Globus pallidus (tissue), 1 donor: ENCODE measurements at places on chromosomes 13 and 19.
A peak's percentile ranks its signal among the peaks of the same experiment; 100 is the strongest.

- DNase-seq, result no peak
These were observed 22.2 kb downstream of the ZNF701 start for GRCh38 chr19:52592301-52592700.

DNA sequence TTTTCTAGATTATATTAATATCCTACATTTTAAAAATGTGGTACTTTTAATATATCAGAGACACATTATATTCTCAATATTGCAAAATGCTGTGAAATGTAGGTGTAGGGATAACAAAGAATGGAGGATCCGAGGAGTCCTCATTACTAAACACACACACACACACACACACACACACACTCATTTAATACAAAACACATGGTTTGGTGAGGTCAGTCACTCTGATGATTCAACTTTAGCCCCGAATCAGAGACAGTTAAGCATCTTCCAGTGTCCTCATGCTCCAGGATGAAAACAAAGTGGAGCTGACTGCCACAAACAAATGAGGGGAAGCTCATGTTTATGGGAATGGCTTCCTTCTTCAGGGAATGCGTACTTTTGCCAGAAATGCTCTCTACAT, 147.5 kb downstream of the CYSLTR2 start:
- DNase-seq, result no peak

- DNase-seq, result peak; percentile 47
These were observed 3.1 kb upstream of the SUCLA2 start for GRCh38 chr13:48004201-48004600.

GRCh38 chr19:29851769-29852521, 40.2 kb downstream of the CCNE1 start:
- no peak for DNase-seq

GRCh38 chr13:35765366-35765765, 288.9 kb upstream of the MAB21L1 start:
- no peak for DNase-seq

DNA sequence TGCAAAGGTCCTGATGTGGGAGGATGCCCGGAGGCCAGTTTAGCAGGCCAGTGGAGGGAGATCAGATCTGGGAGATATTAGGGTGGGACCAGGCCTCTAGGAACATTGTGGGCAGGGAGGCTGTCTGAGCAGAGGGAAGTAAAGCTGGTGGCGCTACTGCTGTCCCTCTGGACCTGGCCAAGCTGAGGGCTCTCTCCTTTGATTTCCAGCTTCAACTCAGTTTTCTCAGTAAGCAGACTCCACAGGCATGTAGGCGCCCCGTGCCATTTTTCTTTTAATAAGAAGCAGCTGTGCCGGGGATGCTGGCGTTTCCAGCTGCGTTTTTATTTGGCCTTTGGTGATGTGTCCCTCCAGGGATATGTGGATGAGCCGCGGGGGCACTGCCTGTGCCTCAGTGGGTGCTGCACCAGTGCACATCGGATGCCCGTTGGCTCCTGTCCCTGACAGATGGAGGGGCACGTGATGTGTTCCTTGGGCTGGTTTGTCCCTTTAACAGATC, 6.7 kb downstream of the DNM2 start:
- no peak for DNase-seq

DNA sequence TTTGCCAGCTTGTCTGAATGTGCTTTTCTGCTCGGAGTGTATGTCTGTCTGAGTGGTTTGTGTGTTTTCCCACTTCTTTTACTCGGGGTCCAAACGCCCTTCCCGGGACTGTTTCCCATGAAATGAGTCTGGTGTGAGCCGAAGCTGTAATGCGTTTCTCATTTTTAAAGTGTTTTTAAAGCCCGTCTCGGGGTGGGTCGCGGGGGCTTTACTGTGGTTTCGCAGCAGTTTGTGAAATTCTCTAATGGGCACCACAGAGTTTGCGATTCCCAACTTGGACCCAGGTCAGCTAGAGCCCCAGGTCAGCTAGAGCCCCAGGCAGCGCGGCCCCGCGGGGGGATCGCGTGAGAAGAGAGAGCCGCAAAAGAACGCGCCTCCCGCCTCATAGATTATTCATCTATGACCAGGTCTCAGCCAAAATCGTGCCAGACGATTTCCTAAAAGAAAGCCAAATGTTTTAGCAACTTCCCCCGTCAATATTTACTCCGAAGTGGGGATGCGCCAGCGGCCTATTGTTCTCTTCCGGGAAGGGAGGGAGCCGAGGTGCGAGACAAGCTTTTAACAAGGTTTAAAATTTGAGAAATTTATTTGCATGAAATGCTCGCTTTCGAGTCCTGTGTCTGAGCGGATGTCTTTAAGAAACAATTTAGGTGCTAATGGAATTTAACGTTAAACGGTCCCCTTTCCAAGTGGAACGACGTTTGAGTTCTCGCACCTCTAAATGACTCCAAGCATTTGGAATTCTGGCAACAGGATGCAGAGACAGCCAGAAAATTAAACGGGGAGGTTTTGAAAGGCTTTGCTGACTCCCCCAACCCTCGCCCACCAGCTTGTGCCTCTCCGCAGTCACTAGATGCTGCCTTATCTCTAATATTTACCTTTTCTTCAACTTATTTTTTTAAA, 2.2 kb downstream of the ZIC2 start:
- DNase-seq, result no peak

GRCh38 chr19:39130337-39131254, 5.0 kb downstream of the PAK4 start:
- DNase-seq, result no peak

DNA sequence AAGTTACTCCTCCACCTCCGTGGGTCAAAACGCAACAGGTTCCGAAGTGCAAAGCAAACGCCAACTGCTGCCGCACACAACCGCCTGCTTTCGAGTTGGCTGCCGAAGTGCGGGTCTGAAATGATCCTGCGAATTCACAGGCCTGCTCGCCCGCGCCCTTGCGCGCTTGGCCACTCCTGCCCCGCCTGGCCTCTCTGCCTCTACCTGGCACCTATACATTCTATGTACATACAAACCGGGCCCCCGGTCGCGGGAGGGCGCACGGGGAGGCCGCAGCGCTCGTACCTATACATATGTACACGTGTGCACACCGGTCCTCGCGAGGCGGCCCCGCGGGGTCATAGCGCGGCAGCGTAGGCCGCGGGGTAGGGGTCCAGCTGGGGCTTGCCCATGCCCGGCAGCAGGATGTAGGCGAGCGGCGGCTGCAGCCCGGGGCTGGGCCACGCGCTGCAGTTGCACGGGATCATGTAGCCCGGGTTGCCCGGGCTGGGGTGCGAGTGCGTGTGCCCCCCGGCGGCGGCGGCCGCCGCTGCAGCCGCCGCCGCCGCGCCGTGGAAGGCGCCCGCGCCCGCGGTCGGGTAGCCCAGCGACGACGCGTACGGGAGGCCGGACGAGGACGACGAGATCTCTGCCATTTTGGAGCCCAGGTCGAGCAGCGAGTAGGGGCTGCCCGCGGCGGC, 1.3 kb downstream of the SOX21 start:
- no peak for DNase-seq

DNA sequence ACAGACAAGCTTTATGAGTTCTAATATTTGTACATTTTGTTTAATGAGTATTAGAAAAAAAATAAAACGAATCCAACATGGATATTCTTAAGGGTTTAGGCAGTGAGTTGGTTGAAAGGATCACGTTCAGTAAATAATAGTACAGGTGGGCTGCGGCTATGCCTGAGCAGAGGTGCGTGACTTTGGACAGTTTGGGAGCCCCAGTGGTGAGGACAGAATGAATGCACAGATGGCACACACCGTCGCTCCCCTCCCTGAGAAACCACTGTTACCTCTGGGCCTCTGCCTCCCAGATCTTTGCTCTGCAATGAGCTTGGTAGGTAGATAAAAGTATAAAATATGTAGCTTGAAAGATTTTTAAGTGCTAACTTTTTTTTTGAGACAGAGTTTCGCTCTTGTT, 153.3 kb downstream of the SIPA1L3 start:
- no peak for DNase-seq

GRCh38 chr13:110454956-110455355, 106.6 kb downstream of the RAB20 start:
- DNase-seq, result no peak

DNA sequence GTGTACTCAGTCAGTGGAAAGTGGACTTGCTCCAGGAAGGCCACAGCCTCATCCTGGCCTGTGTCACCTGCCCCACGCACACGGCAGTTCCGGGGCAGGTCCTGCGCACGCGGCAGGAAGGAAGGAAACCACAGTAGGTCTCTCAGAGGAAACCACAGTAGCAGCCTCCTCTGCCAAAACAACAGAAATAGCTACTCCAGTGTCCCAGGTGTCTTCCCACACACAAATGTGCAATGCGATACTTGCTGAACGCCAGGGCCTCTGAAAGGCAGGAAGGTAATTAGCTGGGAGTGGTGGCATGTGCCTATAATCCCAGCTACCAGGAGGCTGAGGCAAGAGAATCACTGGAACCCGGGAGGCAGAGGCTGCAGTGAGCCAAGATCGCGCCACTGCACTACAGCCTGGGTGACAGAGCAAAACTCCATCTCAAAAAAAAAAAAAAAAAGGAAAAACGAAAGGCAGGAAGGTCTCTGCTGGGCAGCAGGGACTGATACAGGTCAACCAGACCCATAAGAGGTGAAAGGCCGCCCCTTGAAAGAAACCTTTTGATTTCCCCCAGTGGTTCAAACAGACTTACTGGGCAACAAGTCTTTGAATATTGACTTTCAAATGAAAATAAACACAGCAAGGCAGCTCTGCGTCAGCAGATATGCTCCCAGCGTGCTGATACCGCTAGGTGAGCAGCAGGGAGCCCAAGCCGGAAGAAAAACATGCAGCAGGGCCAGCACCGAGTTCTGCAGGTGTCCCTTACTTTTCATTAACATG, 49.5 kb downstream of the CRYL1 start:
- DNase-seq, result no peak

GRCh38 chr19:30204721-30205120, 167.5 kb upstream of the ZNF536 start:
- no peak for DNase-seq

DNA sequence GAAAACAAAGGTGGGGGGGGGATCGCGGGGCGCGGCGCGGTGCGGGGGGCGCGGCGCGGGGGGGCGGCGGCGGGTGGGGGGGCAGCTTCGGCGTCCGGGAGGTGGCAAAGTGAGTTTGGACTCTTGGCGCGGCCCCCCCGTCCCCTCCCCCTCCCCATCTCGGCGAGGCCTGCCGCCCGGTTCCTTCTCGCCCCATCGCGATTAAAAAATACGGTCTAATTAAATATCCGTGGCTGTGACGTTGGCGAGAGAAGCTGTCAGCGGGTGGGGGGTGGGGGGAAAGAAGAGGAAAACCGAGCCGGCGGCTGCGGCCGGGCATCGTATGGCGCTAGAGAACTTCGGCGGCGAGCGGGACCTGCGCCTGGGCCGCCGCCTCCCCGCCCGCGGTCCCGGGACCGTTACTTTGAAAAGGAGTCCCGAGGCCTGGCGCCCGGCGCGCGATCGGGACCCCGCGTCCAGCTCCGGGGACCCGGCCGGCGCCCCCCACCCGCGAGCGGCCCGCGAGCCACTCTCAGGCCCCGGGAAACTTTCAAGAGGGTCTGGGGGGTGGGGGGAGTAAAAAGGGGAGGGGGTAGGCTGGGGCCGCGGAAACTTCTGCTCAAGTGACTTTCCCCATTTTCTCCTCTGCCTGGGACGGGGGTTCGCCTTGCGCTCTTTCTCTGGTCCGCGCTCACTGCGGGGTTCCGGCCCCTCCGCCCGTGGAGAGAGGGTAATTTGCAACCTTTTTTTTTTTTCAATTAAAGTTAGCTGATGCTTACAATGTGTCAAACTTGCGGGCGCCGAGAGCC, 146.3 kb upstream of the ZNF536 start:
- DNase-seq, result no peak

DNA sequence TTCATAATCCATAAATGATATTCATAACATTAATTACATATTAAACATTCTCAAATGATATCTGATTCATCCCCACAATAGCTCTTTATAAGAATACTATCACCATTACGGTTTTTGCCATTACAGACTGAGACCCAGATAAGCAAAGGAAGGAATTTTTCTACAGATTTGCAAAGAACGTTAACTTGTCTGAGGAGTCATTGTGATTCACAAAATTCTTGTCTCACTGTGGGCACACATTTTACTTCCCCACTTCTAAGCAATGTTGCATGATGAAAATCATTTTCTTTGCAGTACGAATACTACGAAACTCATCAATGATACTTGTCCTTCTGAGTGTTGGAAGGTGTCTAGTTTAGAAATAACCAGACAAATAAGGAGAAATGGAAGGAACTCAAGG, 70.1 kb downstream of the NALCN start:
- DNase-seq, result no peak

DNA sequence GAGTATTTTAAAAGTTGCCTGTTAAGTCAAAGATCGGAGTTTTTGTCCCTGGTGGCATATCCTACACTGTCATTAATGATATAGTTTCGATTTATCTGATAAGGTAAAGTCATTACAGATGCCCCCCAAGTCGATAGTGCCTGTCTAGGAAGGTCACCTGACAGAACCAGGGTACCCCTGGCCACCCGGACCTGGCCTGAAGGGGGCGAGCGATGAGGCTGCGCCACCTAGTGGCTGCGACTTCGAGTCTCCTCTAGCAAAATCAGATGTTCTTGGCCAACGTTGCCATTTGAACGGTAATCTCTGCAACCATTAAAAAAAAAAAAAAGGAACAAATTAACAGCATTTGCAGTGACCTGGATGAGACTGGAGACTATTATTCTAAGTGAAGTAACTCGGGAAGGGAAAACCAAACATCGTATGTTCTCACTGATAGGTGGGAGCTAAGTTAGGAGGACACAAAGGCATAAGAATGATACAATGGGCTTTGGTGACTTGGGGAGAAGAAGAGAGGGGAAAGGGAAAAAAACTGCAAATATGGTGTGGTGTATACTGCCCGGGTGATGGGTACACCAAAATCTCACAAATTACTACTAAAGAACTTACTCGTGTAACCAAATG, 565.1 kb downstream of the LIG4 start:
- DNase-seq, result peak; percentile 21

DNA sequence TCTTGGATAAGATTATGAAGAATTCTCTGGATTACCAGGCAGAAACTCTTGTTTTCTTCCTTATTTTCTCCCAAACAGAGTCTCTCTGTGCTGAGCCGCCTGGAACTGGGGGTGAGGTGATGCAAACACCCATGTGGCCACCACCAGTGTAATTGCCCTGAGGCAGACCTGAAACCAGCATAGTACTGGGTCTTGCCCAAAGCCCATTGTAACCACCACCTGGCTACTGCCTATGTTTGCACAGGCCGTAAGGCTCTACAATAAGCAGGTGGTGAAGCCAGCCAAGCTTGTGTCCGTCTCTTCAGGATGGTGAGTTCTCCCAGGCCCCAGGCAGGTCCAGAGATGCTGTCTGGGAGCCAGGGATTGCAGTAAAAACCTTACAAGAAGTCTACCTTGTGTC, 18.9 kb upstream of the KBTBD7 start:
- no peak for DNase-seq

- DNase-seq, result no peak
These were observed 712.0 kb upstream of the SGCG start for GRCh38 chr13:22468824-22469223.

- no peak for DNase-seq
These were observed 5.4 kb downstream of the CD320 start for GRCh38 chr19:8302734-8303133.

- no peak for DNase-seq
These were observed 202.7 kb downstream of the PCCA start for GRCh38 chr13:100291624-100292023.
